ENCODE measurements at places on chromosomes 11 and 22. TPM values are rescaled to one million over a fixed set of nuclear protein-coding genes. Genes with fewer than 3 reads are reported as not detected.

DNA sequence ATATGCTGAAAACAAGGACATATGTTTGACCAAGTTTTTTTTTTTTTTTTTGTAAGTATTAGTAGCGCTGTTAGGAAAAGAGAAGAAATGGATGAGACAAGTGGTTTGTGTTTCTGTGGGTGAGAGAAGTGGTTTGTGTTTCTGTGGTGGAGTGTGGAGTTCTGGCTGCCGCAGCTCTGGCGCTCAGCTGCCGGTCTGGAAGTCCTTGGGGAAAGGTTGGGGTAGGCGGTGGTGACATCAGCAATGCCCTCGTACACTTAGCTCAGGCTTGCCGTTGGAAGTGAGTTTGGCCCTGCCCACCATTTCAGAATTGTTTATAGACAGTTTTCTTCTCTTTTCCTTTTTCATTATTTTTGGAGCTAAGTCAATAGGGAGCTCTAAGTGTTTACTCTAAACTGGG, 116.6 kb downstream of the TBC1D22A start:
- no peak for DNase-seq

DNA sequence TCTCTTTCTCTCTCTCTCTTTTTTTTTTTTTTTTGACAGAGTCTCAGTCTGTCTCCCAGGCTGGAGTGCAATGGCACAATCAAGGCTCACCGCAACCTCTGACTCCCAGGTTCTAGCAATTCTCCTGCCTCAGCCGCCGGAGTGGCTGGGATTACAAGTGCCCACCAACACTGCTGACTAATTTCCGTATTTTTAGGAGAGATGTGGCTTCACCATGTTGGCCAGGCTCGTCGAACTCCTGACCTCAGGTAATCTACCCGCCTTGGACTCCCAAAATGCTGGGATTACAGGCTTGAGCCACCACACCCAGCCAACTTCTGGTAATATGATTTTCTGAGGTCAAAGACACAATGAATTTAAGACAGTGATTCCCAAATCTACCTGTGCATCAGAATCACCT, 659.8 kb upstream of the CCDC90B start:
- no peak for DNase-seq

- DNase-seq = no peak
Measured at GRCh38 chr11:114819028-114819427, 140.7 kb downstream of the NXPE2 start.

Gene CAT
- 167 TPM for total RNA-seq

DNA sequence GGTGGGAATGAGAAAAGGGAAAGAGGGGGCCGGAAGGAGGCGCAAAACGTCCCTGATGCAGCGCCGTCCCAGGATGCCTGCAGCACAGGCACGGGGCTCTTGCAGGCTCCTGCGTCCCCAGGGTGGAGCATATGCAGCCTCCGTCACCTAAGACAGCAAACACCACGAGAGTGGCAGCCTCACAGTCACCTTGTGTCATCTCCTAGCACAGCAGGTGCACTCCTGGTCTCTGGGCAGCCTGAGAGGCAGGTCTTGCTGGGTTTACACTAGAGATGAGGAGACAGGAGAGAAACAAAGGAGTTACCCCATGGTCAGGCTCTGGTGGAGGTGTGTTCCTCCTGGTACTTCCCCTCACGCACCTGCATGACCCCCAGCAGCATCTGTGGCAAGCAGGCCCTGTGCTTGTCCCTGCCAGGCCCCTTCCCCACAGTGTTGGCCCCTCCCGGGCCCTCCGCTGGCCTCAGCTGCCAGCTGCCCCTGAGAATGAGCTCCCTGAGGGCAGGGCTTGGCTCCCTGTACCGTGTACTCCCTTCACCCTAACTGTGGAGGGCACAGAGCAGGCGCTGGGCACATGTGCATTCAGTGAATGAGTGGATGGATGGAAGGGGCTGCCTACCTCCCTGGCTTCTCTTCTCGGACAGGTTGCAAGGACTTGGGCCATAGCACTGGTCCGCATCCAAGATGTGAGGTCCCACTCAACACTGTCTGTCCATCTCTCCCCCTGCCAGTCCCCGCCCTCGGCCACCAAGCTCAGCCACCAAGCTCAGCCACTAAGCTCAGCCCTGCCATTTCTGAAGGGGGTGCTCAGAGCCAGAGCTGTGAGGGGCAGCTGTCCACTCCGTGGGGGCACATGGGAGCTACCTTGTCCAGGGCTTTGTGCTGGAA, 988.6 kb downstream of the BRD1 start:
- DNase-seq = no peak

GRCh38 chr11:78224506-78224905, 35.8 kb downstream of the USP35 start:
- DNase-seq = no peak

DNA sequence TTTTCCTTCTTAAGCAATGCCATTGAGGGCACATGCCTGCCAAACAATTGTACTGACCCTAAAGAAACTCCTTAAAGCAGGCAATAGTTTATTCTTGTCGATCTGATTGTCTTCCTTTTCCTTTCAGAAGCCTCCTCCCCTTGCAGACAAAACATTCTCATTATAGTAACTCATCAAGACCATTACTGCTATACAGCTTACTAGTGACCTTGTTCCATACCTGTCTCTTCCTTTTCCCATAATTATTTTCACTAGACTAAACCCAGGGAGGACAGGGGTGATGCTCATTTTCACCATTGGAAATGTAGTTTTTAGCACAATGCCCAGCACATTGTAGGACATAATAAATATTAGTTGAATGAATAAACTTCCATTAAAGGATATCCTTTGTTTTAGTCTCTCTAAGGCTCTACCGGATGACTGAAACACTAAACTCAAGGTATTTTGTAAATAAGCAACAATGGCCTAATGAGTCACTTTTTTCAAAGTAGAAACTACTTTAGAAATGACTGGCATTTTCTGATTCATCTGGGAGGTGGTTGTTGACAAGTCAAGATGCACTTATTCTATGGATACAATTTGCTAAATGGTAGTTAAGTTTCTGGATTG, 9.3 kb upstream of the MSANTD4 start:
- no peak for DNase-seq

DNA sequence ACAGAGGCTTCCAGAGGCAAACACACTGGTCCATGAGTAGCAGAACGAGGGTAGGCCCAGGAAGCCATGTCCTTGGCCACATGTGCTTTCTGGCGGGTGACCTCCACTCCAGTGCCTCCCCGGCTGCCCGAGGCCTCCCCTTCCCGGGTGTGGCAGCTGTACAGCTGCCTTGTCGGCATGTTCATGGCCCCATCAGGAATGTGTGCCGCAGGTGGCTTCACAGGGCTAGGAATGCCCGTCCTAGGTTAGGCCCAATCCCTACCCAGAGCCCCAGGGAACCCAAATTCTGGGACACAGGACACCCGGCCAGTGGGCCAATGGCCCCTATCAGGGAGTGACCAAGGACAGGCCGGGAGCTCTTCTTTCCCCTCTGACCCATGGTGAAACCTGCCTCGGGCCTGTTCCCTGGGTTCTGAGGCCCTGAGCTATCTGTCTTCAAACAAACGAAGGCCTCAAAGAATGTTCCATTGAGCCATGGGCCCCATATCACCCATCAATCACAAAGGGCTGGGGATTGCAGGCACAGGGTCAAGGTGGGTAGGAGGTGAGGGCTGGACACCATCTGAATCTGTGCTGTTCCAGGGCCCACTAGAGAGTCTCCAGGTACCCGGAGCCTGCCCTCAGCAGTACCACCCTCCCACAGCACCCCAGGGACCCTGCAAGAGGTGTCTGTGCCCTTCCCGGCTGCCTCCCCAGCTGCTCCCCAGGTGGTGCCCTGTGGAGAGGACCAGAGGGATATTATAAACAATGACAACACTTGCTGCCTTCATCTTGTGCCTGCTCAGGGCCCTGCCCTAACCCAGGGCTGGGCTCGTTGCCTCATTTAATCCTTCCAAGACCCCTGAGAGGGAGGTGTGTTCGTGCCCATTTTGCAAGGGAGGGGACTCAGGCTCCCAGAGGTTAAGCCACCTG, 4.0 kb upstream of the CDKN1C start:
- no peak for DNase-seq

Gene CHRNA10
- 0.74 TPM for total RNA-seq

Gene BIK
- total RNA-seq = 22.1 TPM

DNA sequence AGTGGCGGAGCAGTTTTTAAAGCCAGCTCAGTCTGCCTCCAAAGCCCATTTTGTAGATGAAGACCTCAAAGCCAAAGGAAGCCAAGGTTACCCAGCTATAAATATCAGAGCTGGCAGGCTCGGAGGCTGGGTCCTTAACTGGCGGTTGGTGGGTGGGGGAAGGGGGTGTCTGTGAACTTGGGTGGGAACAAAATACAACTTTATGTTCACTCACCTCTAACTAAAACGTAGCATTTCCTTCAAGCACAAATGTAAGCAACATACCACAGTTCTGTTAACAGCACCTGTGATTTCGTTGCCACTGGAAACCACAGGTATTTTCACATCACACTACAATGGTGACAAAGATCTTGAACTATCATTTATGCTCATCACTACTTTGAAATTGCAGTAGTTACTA, 99.7 kb upstream of the SYT13 start:
- no peak for DNase-seq

DNA sequence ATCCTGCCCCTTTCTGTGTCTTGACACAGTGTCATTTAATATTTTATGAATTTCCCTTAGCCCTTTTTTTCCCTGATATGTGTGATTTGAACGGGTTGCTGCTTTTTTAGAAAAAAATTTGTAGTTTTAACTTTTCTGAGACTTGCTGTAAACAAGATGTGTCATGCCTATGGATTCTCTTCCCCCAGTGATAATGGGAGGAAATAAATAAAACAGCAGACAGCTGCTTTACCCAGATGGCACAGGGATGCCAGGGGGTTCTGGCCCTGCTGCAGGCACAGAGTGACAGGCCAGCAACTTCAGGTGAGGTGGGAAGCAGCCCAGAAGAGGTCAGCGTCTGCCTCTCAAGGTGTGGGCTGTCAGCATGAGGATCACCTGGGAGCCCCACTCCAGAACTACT, 266.9 kb downstream of the KIRREL3 start:
- no peak for DNase-seq

DNA sequence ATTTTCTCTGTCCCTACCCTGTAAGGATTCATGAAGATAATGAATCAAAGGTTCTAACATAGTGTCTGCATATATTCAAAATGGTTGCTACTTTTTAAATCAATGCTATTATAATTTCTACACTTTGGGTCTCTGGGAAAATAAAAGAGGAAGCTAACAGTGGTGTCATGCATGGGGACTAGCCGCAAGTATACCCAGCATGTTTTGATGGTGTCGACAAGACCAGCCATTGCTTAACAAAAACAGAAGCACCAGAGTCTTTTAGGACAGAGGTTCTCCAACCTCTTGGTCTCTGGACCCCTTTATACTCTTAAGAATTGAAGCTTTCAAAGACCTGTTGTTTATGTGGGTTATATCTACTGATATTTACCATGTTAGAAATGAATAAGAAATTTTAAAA, 37.8 kb downstream of the RNF141 start:
- DNase-seq = no peak

Gene GAS2L1
- 159 TPM for total RNA-seq

DNA sequence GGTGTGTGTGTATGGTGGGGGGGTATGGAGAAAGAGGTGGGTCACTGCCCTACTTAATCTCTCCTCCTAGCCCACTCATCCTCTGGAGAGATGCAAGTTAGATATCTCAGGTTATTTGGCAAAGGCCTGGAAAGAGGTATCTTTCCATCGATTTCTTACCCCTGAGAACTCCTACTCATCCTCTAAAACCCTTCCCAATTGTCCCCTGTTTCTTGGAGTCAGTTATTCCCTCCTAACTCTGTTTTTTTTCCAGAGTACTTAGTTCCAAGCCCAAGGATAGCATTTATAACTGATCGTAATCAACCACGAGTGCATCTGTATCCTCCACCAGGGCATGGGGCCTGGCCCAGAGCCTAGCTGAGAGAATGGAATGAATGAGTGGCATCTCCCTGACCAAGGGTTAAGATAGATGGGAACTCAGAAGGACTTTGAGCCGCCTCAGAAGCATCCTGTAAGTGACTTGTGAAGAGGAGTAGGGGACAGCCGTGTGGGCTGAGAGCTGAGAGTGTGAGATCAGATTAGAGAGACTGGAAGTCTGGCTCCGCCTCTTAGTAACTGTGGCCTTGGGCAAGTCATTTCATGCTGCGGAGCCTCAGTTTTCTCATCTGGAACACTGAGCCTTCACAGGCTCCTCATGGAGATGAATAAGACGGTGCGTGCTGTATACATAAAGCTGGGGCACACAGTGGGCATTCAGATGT, 16.2 kb downstream of the CD6 start:
- DNase-seq = no peak

DNA sequence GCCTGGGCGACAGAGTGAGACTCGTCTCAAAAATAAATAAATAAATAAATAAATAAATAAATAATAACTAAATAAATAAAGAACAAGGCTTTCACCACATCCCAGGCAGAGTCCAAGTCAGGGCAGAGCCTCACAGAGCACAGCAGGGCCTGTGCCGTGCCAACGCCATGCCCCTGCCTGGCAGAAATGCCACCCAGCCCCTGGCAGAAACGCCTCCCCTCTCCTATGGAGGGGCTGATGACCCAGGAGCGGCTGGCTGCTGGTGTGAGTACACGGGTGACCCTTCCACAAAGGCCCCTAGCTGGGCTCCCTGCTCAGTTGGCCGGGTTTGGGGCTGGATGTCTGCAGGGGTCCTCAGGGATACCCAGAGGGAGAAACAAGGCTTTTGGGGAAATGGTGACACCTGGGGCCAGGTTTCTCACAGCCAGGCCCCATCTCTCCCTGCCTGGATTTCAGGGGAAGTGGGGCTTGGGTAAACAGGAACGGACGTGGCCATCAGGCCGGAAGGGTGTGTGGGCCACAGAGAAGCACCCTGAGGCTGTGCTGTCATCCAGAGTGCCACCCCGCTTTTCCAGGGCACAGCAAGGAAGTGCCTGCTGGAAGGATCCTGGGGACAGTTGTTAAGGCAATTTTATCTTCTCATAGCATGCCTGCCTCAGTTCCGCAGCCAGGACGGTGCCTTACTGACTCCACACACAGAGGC, 5.1 kb downstream of the BID start:
- no peak for DNase-seq

- DNase-seq = no peak
Measured at GRCh38 chr11:125210066-125210465, 45.5 kb downstream of the PKNOX2 start.

DNA sequence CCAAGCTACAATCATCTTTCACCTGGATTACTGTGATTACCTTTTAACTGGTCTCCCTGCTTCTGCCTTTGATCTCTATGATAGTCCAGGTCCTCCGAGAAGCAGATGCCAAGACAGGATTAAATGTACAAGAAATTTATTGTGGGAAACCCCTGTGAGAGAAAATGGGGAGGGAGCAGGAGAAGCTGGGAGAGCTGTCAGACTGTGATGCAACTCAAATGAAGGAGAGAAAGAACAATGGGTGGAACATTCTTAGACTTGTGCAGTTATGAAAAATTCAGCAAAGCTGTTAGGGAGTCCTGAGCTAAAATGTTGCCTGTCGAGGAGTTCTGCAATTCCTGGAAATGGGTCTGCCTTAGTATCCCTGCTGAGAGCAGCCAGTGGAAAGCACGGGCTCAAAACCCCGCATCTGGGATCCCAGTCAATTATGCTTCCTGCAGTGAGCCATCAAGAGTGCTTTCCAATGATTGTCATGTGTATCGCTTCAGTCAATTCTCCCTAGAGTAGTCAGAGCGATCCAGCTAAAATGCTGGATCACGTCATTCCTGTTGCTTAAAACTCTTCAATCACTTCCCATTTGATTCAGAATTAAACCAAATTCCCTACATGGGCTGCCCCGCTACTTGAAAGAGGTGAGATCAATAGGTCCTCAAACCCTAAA, 16.5 kb upstream of the CSTF3 start:
- DNase-seq = no peak

GRCh38 chr22:38131399-38131798, 20.9 kb upstream of the BAIAP2L2 start:
- DNase-seq = no peak

Gene C11orf42
- not detected for total RNA-seq
